ENCODE measurements at places on chromosomes 7 and 10.

DNA sequence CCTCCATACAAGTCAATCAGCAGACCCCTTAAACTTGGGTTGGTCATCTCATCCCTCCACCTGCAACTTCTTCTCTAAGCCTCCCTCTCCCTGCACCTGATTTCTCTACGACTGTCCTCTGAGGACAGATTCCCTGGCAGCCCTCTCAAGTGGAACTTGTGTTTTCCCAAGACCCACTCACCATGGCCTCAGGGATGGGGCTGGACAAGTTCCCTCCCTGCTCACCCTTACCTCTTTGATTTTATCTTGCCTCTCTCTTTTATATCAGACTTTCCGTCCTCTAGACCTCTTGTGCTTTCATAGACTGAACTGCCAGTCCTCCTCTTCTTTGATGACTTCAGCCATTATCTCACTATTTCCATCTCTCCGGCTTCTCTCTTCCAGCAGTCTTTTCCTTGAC lies 46.2 kb upstream of the ARL4A start:
- peaks cover 4% of the 10 kb centered on the region for H3K27me3 ChIP-seq
- DNase-seq: no peak
- H3K27ac ChIP-seq: no peak overlapping the region
- no peak overlapping the region for H3K4me3 ChIP-seq
- peaks cover 9% of the 10 kb centered on the region for H3K4me1 ChIP-seq

GRCh38 chr10:110069502-110069982 lies 61.8 kb downstream of the ADD3 start:
- peaks cover 6% of the 10 kb centered on the region for H3K36me3 ChIP-seq
- peak overlapping the region; percentile 80 for H3K4me3 ChIP-seq
- H3K27me3 ChIP-seq: no peaks in the 10 kb centered on the region
- H3K27ac ChIP-seq: peak overlapping the region; percentile 96

- H3K27me3 ChIP-seq: no peaks in the 10 kb centered on the region
- H3K4me1 ChIP-seq: peaks cover 6% of the 10 kb centered on the region
- DNase-seq: no peak
- H3K4me3 ChIP-seq: no peak overlapping the region
- H3K36me3 ChIP-seq: peaks cover 45% of the 10 kb centered on the region
Observed at GRCh38 chr10:119849031-119849789, 23.4 kb downstream of the MCMBP start.

DNA sequence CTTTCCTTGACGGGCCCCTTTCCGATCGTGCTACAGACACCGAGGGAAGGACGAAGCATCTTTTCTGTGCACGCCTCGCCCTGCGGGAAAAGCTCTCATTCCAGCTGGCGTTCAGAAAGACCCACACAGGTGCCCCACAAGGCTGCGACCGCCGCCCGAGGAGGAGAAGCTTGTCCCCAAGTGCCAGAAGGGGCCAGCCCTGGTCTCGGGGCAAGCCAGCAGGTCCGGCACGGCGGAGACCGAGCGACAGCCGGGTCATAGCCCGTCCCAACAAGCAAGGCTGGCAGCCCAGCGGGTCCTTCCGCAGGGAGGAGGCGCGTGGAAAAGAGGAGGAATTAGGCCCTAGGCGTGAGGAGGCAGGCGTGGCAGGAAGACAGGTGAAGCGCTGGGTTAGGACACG lies 62.7 kb downstream of the TNRC18 start:
- no peak for DNase-seq
- no peak overlapping the region for H3K4me3 ChIP-seq
- peaks cover 24% of the 10 kb centered on the region for H3K4me1 ChIP-seq
- H3K27ac ChIP-seq: no peak overlapping the region
- H3K27me3 ChIP-seq: no peaks in the 10 kb centered on the region

DNA sequence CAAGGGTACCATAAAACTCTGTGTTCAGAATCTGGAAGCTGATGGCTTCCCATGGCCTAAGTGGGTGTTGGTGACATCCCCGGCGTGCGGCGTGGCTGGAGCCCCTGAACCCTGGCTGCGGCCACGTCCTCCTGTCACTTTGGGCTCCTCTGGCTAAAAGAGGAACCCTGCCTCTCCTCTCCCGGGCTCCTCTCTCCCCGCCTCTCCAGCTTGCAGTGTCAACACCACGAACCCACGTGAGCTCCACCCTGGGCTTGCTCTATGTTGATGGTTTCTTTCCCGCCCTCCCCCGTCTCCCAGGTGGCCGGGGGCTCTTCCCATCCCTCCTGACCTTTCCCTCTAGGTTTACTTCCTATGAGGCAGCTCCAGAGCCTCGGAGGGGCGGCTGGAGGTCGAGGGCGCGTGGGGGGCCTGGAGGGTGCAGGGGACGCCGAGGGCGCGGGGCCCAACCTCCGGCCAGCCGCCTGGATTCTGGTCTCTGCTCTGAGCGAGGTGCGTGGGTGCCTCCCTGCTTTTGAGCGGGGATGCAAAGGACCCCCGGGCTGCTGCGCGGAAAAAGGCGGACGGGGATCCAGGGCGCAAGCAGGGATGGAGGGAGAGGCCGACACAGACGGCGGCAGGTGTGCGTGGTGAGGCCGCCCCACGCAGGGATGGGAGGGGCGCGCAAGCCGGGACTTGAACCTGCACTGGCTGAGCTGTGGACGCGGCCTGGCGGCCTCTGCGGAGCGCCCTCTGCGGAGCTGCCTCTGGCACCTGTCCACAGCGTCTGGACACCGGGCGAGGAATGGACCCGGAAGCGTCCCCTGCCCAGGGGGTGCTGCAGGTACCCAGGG lies 115.5 kb upstream of the DIP2C start:
- DNase-seq: no peak
- no peak overlapping the region for H3K4me3 ChIP-seq
- peaks cover 22% of the 10 kb centered on the region for H3K36me3 ChIP-seq

- no peak overlapping the region for H3K27ac ChIP-seq
- H3K4me3 ChIP-seq: no peak overlapping the region
- H3K4me1 ChIP-seq: peaks cover 40% of the 10 kb centered on the region
- H3K36me3 ChIP-seq: peaks cover 8% of the 10 kb centered on the region
Observed at GRCh38 chr10:110273474-110273873, 31.2 kb downstream of the SMNDC1 start.

- no peaks in the 10 kb centered on the region for H3K4me1 ChIP-seq
- H3K36me3 ChIP-seq: no peaks in the 10 kb centered on the region
- H3K27me3 ChIP-seq: no peaks in the 10 kb centered on the region
- H3K4me3 ChIP-seq: no peak overlapping the region
- DNase-seq: no peak
Observed at GRCh38 chr7:45081670-45081974, 7.1 kb downstream of the NACAD start.

DNA sequence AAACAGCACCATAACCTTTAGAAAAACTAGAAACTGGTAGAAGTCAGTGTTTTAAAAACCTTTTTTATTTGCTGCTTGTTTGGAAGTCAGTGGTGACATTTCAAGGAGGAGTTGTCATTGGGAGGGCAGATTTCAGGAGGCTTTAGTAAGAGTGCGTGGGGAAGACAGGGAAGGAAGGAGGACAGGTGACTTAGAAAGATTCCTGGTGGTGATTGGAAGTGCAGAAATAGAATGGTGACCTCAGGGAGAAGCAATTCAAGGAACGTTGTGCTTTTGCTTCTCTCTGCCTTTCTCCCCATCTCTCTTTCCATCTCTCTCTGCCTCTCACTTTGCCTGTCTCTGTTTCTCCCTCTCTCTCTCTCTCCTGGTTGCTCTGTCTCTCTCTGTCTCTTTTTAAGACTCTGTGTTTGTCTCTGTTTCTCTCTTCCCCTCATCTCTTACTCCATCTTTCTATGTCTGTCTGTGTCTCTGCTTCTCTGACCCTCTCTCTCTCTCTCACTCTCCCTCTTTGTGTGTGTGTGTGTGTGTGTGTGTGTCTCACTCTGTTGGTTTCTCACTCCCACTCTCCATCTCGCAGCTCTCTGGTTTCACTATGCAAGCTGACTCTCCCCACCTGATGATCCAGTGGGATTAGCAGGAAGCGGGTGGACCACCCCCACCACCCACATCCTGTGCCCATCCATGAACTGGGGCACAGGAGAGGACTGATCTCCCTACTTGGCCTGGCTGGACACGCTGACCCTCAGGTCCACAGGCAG lies 10.9 kb upstream of the PFKP start:
- no peak overlapping the region for H3K4me3 ChIP-seq
- peaks cover 25% of the 10 kb centered on the region for H3K27me3 ChIP-seq
- no peaks in the 10 kb centered on the region for H3K36me3 ChIP-seq
- DNase-seq: no peak
- no peak overlapping the region for H3K27ac ChIP-seq

GRCh38 chr7:71626206-71626605 lies 494.3 kb downstream of the GALNT17 start:
- H3K4me3 ChIP-seq: no peak overlapping the region
- no peak overlapping the region for H3K27ac ChIP-seq
- no peaks in the 10 kb centered on the region for H3K36me3 ChIP-seq
- H3K27me3 ChIP-seq: no peaks in the 10 kb centered on the region
- no peaks in the 10 kb centered on the region for H3K4me1 ChIP-seq

DNA sequence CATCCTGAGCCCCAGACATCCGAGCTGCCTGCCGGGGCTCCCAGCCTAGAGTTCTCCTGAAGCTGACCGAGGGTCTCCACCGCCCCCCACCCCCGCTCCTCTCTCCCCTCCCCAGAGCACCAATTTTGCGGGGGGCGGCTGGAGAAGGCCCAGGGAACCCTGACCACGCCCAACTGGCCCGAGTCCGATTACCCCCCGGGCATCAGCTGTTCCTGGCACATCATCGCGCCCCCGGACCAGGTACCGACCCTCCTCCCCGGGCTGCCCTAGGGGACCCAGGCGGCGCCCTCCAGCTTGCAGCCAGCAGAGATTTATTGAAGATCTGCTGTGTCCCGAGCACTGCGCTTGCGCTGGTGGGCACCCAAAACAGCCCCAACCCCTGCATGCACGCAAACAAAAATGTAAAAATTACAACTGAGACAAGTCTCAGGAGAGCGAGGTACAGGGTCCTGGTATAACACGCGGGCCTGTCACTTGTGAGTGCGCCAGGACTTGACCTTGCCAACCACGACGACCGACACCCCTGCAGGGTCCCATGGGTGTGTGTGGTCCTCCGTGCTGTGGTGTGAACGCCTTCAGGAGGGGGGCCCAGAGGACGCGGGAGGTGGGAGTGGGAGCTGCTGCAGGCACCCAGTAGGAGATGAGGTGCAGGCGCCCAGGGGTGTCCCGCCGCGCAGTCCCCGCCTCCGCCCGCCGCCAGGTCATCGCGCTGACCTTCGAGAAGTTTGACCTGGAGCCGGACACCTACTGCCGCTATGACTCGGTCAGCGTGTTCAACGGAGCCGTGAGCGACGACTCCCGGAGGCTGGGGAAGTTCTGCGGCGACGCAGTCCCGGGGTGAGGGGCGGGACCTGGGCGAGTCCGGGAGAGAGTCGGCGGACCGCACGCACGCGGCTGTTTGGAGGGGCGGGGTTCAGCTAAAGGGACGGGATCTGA lies 3.1 kb downstream of the PCOLCE start:
- DNase-seq: peak; percentile 43
- peak overlapping the region; percentile 55 for H3K27ac ChIP-seq
- peaks cover 19% of the 10 kb centered on the region for H3K27me3 ChIP-seq
- no peaks in the 10 kb centered on the region for H3K36me3 ChIP-seq
- peaks cover 15% of the 10 kb centered on the region for H3K4me1 ChIP-seq
- peak overlapping the region; percentile 73 for H3K4me3 ChIP-seq

Data from activated T-helper 1 cell treated with anti-CD3 and anti-CD28 coated beads, Interleukin-12 subunit alpha, Interleukin-12 subunit beta, Interleukin-2, Interleukin-4 antibody, amounts not matched to agents 30 ng/mL and 10 ng/mL and 1 ng/mL, durations not matched to agents 14 hours and 24 hours and 36 hours (primary cell).